ENCODE measurements at places on chromosomes 13 and 19. TPM values are rescaled to one million over a fixed set of nuclear protein-coding genes. Genes with fewer than 3 reads are reported as not detected.

- DNase-seq: peak; percentile 32
These were observed 2.2 kb upstream of the TNFSF9 start for GRCh38 chr19:6528544-6529121.

- DNase-seq: no peak
These were observed 14.4 kb downstream of the CEBPA start for GRCh38 chr19:33287927-33288326.

DNA sequence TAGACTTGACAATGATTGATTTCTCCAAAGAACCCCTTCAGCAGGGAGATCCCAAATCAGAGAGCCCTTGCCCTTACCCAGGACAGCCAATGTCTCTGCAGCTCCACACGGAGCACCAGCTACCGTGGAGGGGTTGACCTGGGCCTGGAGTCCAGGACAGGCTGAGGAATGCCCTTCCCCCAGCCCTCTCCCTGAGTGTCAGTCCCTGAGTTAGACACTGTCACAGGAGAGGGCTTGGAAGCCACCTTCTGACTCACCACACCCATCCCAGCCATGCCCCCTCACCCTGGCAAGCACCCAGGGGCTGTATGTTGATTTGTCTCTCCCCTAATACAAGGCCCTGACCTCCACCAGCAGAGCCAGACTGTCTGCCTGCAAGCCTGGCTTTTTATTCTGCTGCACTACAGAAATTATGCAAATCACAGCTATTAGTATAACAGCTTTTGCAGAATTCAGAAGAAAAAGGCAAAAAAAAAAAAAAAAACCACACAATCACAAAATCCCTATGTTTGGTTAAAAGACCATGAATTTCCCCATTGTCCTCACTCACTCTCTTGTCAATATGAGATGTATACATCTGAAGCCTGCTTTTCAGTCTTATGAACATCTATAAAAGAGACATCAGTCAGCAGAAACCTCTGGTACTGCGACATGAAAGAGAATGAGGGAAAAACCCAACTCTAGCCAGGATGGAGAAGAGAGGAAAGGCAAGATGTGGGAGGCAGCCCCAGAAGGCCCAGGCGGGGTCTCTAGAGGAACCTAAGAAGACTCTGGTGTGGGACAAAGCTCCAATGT, 240.7 kb downstream of the UQCRFS1 start:
- no peak for DNase-seq

DNA sequence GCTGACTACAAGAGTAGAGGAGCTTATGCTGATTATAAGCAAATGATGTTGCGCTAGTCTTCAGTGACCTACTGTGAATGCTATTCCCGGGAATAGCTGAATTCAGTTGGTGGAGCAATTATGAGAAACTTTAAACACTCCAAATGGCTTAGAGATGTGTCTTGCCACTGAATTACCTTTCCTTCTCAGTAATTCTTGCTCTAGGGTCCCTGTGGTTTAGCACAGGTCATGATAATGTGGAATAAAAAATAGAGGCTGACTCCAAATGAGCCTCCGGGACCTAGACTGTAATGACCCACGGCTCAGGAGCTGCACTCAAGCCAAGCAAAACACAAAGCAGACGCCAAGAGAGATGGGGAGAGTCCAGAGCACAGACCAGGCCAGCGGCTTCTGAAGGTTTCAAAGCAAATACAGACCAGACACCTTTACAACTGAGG, 124.7 kb downstream of the RGCC start:
- no peak for DNase-seq

The SPACA4 gene
- total RNA-seq: not detected
